ENCODE measurements at places on chromosomes 2 and 18.

DNA sequence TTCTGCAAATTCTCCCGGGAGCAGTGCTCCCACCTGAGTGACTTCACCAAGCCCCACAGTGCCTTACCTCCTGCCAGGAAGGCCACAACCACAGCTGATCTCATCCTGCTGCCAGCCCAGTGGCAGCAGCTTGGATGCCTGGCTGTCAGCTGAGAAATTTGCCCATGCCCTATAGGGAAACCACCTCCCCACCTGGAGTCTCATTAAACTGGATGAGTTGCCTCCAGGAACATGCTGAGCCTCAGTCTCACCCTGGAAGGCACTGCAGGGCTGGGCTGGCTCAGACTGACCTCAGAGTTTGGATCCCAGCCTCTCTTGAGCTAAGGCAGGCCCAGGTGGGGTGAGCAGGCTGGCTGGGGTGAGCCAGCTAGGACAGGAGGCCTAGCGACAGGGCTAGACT, 23.3 kb downstream of the REEP1 start:
- DNase-seq = no peak

- no peak for DNase-seq
These were observed 120.2 kb upstream of the LRRTM4 start for GRCh38 chr2:77642339-77642738.

- no peak for DNase-seq
These were observed 442.8 kb upstream of the CHST9 start for GRCh38 chr18:27627927-27628326.

GRCh38 chr18:78679031-78679430, 300.6 kb upstream of the SALL3 start:
- no peak for DNase-seq

- peak; percentile 56 for DNase-seq
These were observed 14.6 kb downstream of the FBXO11 start for GRCh38 chr2:47891369-47892337.

DNA sequence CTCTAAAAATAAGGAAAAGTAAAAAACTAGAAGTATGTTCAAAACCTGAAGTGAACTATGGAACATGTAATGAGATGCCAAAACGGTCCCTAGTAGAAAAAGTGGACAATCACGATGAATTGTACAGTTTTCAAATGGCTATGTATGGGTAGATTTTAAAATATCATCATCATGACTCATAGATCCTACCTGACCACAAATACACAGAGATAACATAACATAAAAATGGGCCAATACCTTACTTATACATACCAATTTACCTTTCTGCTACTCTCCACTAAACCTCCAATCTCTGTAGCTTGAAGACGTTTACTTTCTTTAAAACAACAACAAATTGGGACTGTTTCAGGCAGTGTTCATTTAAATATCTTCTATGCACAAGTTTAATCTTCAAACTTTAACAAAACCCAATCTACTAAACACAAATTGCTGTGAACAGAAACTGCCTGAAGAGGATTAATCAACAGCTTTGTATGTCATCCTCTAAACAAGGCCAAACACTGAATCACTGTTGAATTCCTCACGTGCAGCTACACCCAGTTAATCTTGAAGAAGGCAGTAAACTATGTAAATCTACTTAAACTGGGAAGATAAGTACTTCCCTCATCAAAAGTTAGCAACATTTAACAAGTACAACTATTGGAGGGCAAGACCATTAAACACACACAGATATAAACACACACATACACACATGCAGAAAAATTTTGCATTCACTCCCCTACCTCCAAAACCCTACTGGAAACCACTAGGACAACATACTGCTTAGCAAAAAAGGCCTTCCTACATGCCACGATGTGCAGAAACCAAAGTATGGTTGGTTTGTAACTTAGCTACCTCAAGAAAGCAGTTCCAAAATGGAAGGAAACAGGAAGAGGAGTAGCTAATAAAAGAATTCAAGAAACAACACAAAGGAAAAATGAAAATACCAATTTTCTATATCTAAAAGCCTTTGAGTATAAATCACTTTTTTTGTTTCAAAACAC, 90.3 kb downstream of the RBMS1 start:
- DNase-seq = peak; percentile 95

GRCh38 chr18:70028734-70029133, 81.1 kb upstream of the CD226 start:
- no peak for DNase-seq

GRCh38 chr2:118577202-118577601, 270.2 kb downstream of the EN1 start:
- no peak for DNase-seq

- no peak for DNase-seq
These were observed 293.3 kb upstream of the PARD3B start for GRCh38 chr2:204251998-204252376.

GRCh38 chr2:215627771-215628170, 191.9 kb upstream of the FN1 start:
- DNase-seq = no peak

DNA sequence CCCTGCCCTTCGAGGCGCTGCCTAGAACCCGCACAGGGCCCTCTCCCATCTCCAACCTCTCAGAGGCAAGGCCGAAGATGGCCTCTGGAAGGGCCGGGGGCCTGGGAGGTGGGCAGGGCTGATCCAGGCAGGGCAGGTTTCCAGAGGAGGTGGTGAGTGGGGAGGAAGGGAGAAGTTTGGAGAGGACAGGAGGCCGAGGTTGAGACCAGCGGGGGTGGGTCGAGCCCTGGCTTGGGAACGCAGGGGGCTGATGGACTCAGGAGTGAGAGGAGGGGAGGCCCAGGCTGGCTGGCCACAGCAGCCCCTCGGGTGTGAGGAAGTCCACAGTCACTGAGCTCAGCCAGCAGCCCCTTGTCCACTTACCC, 10.5 kb downstream of the CAPN10 start:
- DNase-seq = no peak

- DNase-seq = peak; percentile 49
These were observed 15.4 kb downstream of the TGOLN2 start for GRCh38 chr2:85312404-85312803.

GRCh38 chr18:2256577-2256976, 314.7 kb downstream of the METTL4 start:
- DNase-seq = no peak

DNA sequence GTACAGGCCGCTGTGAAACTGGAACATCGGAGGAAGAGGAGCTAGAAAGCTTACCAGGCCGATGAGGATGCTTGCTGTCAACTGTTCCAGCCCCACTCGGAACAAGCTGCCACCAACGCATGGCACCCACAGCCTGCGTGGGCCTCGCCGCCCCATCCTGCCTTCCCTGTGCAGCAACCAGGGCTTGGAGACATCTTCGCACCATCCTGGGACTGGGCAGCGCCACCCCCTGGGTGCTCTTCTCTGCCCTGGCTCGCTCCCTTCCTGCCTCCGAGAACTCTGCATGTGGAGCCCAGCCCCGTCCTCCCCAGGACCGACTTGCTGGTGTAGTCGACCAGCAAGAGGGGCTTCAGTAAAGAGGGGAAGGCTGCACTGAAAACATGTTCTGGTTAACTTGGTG, 10.8 kb downstream of the TMEM18 start:
- DNase-seq = no peak

DNA sequence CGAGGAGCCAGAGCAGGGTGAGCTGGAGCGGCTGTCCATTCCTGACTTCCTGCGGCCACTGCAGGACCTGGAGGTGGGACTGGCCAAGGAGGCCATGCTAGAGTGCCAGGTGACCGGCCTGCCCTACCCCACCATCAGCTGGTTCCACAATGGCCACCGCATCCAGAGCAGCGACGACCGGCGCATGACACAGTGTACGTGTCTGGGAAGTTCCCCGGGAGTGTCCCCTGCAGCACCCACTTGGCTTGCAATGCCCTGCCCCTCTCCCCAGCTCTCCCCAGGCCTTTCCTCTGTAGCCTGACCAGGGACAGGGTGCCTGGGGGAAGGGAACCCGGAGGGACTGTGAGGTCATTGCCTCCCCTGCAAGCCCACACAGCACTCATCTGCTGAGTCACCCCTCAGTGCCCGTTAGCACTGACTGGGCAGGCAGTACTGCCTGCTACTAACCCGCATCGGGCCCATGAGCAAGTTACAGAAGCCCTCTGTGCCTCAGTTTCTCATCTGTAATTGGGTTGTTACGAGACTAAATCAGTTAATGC, 29.4 kb upstream of the GMPPA start:
- DNase-seq = peak; percentile 28

DNA sequence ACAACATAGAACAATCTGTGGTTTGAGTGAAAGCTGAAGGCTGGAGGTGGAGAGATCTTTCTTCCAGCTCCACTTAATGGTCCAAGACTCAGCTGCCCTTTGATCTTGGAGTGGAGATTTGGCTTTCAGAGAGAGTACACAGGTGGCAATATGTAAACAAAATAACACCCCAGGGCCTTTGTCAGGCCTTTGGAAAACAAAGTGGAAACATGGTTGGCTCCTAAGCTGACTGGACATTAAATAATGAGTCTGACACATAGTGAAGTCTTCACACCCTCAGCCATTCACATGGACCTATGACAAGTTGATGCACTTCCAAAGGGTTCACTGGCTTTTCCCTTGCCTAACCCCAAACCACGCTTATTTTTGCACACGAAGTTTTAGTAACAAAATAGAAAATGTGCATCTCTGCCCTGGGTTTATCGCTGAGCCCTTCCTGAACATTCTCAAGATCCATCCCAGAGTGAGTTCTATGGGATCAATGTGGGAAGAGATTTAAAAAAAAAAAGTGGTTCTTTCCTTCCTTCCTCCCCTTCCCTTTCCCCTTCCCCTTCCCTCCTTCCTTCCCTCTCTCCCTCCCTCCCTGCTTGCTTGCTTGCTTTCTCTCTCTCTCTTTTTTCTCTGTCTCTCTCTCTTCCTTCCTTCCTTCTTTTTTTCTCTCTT, 201.3 kb upstream of the NT5C1B start:
- DNase-seq = no peak

- DNase-seq = no peak
These were observed 1282.8 kb upstream of the ACVR2A start for GRCh38 chr2:146561996-146562395.

DNA sequence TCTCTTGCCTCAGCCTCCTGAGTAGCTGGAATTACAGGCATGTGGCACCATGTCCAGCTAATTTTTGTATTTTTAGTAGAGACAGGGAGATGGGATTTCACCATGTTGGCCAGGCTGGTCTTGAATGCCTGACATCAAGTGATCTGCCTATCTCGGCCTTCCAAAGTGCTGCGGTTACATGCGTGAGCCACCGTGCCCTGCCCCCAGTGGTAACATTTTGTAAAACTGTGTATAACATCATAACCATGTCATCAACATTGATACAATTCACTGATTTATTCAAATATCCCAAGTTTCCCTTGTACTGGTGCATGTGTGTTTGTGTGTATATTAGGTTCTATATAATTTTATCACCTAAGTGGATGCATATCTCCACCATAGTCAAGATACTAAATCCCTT, 70.0 kb downstream of the PDCL3 start:
- DNase-seq = no peak

DNA sequence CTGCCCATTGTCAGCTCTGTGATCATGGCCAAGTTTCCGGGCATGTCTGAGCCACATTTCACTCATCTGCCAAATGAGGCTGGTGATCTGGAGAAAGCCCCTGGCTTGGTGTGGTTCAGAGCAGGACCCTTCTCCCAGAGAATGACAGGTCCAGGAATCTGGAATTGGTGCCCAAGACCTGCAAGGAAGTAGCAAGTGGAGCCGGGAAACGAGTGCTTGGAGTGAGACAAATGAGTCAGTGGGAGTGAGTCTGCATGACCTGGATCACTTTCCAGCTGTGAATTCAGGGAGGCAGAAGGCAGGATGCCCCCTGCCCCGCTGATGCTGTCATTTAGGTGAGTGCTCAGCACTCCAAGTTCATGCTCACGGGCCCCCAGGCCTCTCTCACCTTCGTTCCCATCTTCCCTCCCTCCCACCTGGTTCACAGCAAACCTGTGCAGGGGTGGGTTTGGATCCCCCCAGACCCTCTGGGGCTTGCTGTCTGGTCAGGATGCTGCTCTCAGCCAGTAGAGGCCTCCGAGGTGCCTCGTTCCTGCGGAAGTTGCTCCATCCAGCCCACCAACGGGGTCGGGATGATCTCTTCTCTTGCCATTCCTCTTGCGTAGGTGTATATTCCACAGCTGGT, 104.4 kb downstream of the INHBB start:
- no peak for DNase-seq

DNA sequence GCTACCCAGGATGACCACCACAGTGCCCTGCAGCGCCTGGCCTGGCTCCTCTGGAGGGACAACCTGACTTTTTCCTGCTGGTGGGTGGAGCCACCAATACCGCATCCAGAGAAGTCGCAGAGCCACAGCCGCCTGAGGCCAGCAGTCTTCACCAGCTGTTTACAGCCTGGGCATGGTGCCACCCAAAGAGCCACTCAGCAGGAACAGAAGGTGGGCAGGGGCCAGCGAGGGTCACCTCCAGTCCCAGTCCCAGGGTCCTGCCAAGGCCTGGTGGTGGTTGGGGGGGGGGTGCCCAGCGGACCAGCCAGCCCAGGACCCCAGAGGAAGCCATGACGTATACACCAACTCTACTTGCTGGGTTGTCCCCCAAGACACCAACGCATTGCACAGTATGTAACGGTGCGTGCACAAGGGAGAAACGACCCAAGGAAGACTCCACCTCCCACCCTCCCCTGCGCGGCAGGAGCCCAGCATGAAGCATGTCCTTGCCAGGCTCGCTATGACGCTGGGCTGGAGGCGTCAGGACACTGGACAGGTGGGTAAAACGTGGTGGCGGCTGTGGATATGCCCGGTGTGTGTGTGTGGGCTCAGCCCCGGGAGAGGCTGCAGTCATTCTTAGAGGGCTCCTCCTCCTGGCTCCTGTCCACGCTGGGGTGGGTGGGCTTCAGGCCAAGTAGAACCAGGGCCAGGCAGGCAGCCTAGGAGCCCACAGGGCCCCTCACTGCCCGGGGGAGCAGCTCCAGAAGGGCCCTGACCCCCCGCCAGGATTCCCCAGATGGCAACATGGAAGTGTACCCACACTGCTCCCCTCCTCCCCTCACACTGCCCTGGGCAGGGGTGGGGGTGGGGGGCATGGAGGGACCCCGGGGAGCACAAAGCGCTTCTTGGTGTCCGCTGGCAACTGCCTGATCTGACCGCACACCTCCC, 49.3 kb downstream of the HS6ST1 start:
- DNase-seq = no peak

- DNase-seq = peak; percentile 18
These were observed 67.6 kb downstream of the AGAP1 start for GRCh38 chr2:235561450-235561849.

- no peak for DNase-seq
These were observed 5.2 kb downstream of the ANKRD23 start for GRCh38 chr2:96838345-96839292.

DNA sequence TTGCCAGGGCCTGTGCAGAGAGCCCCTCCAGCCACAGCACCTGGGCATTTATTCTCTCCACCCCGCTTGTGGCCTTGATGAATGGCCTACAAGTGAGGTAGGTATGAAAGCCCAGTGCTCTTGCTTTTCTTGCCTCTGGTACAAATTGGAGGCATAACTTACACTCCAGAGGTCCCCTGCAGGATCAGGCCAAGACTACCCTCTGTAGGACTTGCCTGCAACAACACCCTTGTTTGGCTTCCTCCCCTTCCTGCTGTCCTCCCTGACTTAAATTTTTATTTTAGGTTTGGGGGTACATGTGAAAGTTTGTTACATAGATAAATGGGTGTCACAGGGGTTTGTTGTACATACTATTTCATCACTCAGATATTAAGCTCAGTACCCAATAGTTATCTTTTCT, 95.7 kb downstream of the CDC42EP3 start:
- DNase-seq = no peak

- DNase-seq = no peak
These were observed 60.3 kb downstream of the MGAT5 start for GRCh38 chr2:134314202-134314601.
